ENCODE measurements at places on chromosomes 6 and 20.

GRCh38 chr6:143549949-143550268 lies 38.4 kb upstream of the FUCA2 start:
- no peak for DNase-seq

GRCh38 chr20:62668441-62669027 lies 26.2 kb downstream of the SLCO4A1 start:
- DNase-seq = peak; percentile 42

DNA sequence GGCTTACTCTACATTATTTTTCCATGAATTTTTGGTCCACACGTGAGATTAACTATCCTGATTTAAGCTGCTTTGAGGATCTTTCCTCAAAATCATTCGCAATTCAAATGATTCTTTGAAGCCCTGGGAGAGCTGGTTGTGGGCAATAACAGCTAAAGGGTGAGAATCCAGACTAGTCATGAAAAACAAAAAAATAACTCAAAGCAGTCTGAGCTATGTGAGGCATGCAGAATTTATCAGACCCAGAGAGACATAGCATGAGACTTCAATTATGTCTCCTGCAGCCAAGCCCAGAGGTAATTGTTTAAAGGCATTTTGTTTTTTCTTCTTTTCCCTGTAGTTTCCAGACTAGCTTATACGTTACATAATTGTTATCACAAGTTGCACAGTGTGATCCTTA lies 517.3 kb upstream of the PTCHD4 start:
- no peak for DNase-seq

- DNase-seq = no peak
Measured at GRCh38 chr6:89260310-89260709, 43.2 kb upstream of the GABRR1 start.

- DNase-seq = no peak
Measured at GRCh38 chr6:113526553-113526952, 330.6 kb upstream of the MARCKS start.

- DNase-seq = peak; percentile 15
Measured at GRCh38 chr6:168408504-168409136, 32.4 kb upstream of the SMOC2 start.

DNA sequence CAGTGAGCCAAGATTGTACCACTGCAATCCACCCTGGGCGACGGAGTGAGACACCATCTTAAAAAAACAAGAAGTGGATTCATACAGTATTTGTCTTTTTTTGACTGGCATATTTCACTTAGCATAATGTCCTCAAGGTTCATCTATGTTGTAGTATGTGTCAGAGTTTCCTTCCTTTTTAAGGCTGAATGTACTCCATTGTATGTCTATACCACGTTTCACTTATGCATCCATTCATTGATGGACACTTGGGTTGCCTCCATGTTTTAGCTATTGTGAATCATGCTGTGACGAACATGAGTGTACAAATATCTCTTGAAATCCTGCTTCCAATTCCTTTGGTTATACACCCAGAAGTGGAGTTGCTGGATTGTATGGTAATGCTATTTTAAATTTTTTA lies 28.9 kb upstream of the FAM83D start:
- no peak for DNase-seq

DNA sequence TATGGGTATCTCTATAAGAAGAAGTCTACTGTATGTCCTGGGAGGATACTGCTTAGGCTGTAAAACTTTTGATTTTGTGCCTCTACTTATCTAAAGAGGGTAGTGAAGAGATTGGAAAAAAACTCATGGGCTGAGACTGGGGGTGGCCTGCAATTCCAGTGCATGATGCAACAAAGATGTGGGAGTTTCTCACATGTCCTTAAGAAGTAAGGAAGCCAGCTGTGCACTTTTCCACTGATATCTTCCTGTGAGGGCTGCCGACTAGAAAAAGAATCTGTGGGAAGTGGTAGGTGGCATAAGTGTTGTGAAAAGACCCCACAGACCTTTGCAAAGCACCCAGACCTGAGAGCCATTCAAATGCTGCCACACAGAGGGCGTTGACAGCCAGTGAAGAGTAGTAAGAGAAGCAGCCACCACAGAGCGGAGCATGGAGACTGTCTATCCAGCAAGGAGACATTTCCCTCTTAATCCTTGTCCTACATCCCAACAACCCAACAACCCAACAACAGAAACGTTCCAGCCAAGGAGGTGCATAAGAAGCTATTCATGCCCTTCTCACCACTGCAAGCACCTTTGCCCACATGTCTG lies 65.1 kb downstream of the PFDN4 start:
- DNase-seq = no peak

- no peak for DNase-seq
Measured at GRCh38 chr6:112007805-112008204, 46.1 kb upstream of the CCN6 start.

DNA sequence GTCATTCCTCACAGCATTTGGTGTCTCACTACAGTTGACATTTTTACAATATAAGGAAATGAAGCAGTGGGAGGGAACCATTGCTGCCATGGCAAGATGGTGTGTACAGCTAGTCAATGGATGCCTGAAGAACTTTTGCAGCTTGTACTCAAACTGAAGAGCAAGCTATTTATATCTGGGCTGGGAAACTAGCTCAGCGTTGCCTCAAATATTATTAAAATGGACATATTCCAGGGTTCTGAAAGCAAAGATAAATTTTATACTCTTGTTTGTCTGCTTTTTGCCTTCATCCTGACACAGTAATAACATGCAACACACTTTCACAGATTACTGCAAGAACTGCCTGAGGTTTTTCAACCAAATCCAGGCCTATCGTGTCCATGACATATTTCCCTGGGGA lies 156.4 kb upstream of the COL21A1 start:
- no peak for DNase-seq

DNA sequence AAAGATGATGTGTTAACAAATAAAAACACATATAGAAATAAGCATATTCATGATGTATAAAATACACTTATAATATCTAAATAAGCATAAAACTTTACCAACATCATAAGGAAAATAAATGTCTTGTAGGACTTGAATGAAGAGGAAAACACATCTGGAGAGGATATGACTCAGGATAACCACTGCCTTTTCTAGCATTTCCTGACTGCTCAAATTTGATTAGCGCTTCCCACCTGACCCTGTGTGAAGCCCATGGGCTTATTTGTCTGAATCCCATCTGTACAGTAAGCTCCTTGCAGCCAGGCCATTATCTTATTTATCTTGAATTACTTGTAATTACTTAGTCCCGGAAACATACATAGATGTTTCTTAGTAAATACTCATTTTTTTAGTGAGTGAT lies 608.6 kb downstream of the COL12A1 start:
- DNase-seq = no peak

DNA sequence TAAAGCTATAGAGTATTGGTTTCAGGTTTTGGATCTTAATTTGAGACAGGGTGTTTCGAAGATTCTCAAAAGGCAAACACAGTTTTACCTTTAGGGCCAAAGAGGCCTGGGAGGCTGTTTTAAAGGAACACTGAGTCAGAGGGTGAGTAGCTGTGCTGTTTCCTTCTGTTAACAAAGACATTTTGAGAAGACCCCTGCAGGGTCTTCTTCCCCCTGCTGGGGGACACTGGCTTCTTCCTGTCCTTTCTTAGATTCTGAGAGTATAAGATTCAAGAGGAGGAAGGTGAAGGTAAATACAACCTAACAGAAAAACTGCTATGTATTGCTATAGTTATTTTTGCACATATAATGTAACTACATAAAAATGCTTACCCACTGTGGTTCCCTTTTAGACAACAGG lies 19.0 kb downstream of the HS3ST5 start:
- no peak for DNase-seq

DNA sequence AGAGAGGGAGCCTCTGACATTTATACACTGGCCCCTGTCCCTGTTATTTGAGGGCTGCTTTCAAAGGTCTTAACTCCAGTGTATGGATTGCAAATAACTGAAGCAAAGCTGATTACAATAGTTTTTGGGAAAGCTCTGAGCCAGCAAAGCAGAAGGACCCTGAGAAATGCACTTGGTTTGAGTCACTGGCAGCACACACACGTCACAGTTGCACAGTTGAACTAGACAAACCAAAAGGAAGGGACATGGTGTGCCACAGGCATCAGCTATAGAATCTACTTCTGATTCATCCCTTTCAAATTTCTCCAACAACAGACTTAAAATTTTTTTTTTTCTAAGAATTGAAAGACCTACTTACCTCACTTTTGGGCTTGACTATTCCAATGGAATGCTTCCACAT lies 56.4 kb downstream of the SNRNP48 start:
- DNase-seq = no peak

DNA sequence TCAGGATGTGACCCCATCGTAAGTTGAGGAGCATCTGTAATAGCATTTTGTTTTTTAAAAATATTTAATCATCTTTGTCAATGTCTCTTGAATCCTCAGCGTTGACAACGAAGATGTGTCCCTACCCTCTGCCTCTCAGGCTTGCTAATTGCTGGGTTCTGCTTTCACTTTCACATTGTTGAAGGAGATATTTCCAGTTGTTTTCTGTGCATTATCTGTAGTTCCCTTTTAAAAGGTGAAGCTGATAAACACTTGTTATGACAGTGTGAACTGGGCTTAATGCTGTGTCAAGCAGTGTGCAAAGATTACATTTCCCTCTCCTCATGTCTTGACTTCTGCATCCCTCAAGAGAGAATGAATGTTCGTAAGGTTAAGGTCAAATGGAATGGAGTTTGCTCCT lies 54.9 kb downstream of the CSE1L start:
- no peak for DNase-seq

DNA sequence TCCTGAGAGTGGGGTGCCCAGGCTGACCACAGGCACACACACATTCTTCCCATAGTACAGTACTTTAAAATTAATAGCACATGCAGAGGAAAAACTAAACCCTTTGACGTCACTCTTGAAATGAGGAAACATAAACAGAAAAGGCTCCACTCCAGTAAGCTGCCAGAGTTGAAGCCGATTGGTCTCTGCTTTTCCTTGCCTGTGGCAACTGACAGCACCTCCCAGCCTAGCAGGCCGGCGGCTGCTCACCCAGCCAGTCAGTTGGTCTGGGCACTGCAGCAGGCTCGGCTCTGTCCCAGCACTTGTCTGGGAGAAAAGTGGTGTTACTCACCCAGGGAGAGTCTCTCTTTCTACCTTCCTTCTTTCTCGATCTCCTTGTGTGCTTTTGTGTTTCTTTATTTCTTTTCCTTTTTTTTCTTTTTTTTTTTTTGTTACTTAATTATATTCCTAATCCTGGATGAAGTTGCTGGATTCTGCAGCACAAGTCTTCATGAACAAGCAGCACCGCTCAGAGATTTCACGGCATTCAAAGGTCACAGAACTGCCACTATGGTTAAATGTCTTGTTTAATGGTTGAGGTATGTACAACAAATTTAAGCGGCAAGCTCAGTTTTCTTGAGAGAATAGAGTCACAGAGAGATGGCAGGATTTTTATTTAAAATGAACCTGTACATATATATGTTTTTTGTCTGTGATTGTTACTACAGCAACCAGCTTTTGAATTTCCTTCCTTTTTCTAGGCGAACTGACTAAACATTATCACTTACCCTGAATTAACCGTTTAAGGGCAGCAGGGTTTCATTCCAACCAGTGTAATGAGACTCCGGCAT lies at the start of gene PDE7B:
Gene PDE7B, plus strand, starts transcription at position 260 of the 830 bp plus-strand sequence.
- no peak for DNase-seq

GRCh38 chr6:98366371-98366770 lies 468.0 kb upstream of the POU3F2 start:
- no peak for DNase-seq

GRCh38 chr6:159169557-159170332 lies 545 bp downstream of the FNDC1 start:
- DNase-seq = no peak

DNA sequence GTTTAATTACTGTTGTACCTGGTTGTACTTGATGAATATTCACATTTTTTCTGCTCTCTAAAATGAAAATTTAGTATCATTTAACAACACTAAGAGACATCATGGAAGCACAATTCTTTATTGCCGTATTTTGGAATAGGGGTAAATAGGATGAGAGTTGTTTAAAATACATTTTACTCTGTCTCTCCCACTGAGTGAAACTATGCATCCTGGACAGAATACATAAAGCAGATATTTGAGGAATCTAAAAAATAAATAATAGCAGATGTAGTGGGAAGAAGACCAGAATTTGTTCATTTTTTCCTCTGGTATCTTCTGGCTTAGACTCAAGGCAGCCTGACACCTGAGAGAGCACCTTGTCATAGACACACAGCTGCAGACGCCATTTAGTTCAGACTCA lies 119.1 kb upstream of the AHI1 start:
- DNase-seq = no peak

DNA sequence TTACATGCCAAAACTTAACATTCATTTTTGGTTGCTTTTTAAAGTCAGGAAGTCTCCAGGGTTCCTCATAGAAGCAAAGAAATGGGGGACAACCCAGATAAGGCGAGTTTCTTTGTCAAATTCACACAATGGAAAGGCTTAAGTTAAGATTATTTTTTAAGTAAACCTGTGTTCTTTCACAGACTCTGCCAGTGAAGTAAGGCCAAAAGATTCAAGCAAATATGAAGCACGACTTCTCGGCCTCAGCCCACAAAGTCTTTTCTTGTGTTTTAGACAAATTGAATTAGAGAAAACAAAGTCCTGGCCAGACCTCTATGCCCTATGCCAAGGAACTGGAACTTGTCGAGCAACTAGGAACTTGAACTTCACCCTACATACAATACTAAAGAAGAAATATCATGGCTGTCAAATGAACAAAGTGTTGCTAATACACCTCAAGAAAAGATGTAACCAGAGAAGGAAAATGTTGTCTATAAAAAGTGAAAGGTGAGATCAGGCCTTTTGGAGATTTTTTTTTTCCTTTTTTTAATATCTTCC lies 540.0 kb upstream of the JARID2 start:
- no peak for DNase-seq

DNA sequence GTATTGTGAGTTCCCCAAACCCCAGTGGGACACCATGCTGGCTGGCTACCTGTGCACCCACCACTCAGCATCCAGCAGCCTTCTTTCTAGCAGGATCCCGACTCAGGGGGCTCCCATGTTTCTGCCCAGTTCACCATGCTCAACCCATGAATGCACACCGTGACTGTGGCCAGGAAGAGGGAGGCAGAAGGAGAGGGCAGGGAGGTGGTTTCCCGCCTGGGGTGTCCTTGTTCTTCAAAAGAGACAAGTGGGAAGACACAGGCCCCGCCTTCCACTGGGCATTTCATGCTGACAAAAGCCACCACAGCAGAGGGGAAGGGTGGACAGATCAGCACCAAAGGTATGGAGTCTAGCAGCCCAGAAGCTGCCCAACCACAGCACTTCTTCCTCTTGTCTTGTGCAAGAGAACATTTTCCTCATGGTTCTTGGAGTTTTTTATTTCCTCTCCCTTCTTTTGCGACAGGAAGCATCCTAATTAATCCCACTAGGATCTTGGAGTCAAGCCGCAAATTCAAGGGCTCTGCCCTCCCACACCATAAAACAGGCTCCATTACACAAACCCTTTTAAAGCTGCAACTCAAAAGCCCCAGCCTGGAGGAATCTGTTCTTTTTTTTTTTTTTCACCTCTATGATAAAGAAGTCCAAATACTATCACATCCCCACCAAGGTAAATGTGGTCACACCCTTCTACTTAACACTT lies 13.5 kb upstream of the ANKRD60 start:
- no peak for DNase-seq

GRCh38 chr6:163731215-163732013 lies 316.9 kb downstream of the QKI start:
- no peak for DNase-seq

All from caudate nucleus (tissue), 63 donors.